ENCODE measurements at places on chromosomes 13 and 19. TPM values are rescaled to one million over a fixed set of nuclear protein-coding genes. Genes with fewer than 3 reads are reported as not detected.

DNA sequence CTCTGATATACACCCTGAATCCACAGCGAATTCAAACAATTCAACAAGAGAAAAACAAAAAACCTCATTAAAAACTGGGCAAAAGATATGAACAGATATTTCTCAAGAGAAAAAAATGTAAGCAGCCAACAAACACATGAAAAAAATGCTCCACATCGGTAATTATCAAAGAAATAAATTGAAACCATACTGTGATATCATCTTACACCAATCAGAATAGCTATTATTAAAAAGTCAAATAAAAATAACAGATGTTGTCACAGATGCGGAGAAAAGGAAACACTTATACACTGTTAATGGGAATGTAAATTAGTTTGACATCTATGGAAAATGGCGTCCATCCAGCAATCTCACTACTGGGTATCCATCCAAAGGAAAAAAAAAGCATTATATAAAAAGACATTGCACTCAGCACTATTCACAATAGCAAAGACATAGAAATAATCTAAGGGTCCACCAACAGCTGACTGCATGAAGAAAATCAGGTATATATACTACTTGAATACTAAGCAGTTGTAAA, 1495.0 kb upstream of the PCDH20 start:
- DNase-seq = no peak

ACP5 gene
- 0.85 TPM for total RNA-seq

DNA sequence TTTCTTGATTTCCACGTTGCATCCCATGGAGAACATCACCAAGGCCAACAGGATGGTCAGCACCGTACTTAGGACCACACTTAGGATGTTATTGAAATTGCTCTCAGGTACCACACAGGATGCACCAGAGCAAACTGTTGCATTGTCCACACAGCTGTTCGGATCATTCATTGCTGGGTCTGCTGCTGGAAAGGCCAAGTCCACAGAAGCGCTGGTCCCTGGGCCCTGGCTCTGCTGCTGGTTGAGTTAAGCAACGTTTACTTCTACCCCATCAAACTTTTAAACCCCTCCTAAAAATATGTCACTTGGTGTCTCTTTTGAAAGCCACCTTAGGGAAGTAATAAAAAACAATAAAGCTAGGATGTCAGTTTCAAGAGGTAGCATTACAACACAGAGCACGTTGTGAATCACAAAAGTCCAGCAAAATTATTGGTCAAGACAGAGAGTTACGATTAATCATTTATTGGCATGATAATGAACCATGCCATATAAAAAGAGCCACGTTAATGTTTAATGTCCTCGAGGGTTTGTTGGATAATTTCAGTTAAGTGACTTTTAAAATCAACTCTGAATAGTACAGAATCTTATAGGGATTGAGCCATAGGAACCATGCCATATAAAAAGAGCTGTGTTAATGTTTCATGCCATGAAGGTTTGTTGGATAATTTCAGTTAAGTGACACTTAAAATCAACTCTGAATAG, at the start of gene SLC10A2:
TSS of gene SLC10A2 (minus strand) at position 339 of the 702 bp plus-strand sequence. CDS start at position 171, 168 bp downstream.
- no peak for DNase-seq

GRCh38 chr13:94129490-94129894, 350.0 kb downstream of the DCT start:
- no peak for DNase-seq

ZNF544 gene
- 37.5 TPM for total RNA-seq

DNA sequence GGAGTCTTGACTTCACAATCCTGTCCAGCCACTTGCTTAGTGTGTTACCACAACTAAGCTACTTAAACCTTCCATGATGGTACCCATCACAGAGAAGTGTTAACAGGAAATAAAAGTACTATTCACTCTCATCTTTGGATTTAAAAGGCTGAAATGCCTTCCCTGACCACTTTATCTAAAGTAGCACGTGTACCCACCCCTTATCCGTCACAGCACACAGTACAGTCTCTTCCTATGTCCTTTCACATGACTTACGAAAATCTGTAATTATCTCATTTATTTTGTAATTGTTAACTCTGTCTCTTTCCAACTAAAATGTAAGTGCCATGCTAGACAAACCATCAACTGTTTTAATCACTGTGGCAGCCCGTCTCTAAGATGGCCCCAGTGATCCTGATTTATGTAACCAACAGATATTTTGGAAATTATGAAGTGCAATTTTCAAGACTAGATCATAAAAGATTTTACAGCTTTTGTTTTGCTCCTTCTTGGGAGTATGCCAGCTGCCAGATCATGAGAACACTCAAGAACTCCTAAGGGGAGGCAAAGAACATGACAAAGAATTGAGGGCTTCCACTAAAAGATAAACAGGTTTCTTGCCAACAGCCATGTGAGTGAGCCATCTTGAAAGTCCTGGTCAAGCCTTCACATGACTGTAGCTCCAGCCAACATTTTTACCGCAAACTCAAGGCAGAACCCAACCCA, 44.9 kb downstream of the DIAPH3 start:
- DNase-seq = no peak

GRCh38 chr13:77548095-77548494, 12.6 kb downstream of the SCEL start:
- DNase-seq = no peak

Measured in K562 (cell line).